ENCODE measurements at places on chromosomes 11 and 22.

GRCh38 chr11:103274025-103274424 lies 164.8 kb downstream of the DYNC2H1 start:
- no peak for DNase-seq

DNA sequence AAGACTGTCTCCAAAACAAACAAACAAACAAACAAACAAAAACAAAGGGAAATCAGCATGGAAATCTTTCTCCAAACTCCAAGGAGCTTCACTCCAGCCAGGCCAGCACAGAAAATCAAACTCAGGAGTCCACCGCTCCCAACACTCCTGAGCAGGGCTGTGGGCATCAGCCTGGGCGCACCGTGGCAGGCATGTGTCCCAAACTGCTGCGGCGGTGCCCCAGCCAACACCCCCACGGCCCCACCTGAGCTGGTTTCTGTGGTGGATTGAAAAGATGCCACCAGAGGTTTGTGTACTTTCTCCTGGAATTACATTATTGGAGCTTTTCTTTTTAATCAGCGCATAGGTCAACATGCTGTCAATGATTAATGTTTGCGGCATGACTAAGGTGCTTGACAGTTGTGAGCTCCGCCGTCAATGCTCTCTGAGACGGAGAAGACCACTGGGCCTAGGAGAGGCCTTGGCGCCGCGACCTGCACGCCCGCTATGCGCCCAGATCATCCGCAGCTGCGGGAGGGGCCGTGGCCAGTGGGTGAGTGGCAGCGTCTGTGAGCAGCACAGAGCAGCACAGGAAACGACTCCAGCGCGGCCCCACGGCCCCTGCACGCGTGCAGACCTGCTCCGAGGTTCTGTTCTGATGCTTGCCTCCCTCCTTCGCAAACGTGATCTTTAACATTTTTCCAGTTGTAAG lies 18.1 kb downstream of the DRD4 start:
- no peak for DNase-seq

GRCh38 chr11:110092515-110093406 lies at the start of gene ZC3H12C:
TSS of gene ZC3H12C (plus strand) at chr11:110093392. CDS start at chr11:110093412, 20 bp downstream.
- DNase-seq: peak; percentile 30

DNA sequence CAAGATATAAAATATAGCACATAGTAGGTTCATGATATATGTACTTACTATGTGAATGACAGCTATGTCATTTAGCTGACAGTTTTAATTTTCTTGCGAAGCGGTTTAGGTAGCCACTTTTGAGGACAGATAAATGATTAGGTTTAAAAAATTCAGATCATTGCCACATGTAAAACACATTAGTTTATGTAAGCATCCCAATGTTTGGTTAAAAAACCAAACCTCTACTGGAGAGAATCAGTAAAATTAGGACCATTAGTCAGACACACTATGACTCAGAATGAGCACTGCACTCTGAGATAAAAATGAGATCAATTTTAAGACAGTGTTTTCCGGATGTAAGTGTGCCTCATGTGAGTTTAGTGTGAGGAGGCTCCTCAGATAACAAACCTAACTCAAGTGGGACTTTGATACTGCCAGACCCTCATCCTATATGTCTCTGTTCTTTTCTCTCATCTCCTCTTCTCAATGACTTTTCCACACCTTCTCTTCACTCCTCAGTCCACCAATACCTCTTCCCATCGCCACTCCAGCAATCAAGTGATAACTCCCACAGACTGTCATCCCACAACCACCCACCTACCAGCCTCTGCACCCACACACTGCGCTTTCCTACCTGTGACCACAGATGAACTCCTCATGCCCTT lies 6.8 kb upstream of the OR2AT4 start:
- DNase-seq: no peak

- DNase-seq: no peak
These were observed 13.4 kb downstream of the ZP1 start for GRCh38 chr11:60880643-60881282.

GRCh38 chr22:35440129-35440528 lies 40.2 kb downstream of the MCM5 start:
- no peak for DNase-seq

DNA sequence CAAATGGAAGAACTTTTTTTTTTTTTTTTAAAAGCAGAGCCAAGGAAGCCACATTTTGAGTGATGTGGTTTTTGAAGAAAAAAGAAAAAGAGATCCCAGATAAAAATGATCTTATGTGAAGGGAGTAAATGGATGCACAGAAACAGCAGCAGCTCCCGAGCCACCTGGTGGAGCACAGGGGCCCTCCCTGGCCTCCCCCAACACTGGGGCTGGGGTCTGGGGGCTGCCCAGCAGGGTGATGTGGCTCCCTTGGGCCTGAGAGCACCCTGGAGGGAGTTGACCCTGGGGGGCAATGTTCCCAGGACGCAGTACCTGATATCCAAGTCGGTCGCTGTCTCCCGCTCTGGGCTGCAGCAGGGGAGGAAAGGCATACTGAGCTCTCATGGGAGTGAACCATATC lies 26.5 kb upstream of the KCNJ11 start:
- no peak for DNase-seq

- no peak for DNase-seq
These were observed 5.5 kb upstream of the NNMT start for GRCh38 chr11:114290503-114291235.

GRCh38 chr11:15166204-15166603 lies 51.5 kb downstream of the INSC start:
- no peak for DNase-seq

- DNase-seq: peak; percentile 66
These were observed 2.9 kb upstream of the ADAMTS8 start for GRCh38 chr11:130431331-130431773.

Measured in activated naive CD4-positive, alpha-beta T cell treated with anti-CD3 and anti-CD28 coated beads, Interleukin-2, amount 50 U/mL, for 16 hours (primary cell).